ENCODE measurements at places on chromosomes 6 and 20.

DNA sequence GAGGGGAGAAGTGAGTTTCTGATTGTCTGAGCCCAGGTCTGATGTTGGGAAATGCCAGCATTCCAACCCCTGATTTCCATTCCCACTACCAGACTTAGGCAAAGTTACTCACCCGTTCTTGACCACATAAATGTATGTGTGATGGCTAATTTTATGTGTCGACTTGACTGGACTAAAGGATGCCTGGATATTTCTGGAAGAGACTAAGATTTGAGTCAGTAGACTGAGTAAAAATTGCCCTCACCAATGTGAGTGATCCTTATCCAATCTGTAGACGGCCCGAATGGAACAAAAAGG, 95.8 kb upstream of the TAB2 start:
- no peak for DNase-seq

DNA sequence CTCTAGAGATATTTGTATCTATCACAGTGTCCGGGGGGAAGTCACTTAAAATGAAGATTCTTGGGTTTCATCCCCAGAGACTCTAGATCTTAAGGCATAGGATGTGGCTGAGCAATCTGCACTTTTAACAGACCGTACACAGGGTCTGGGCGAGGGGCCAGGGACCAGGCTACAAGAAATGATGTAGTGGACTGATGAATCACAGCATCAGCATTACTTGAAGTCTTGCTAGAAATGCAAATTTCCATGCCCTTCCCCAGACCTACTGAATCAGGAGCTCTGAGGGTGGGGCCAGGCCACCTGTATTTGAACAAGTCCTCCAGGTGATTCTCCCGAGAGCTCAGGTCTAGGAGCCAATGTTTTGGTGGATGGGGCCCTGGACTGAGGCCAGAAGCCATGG, 168.4 kb downstream of the DOK5 start:
- no peak for DNase-seq

- no peak for DNase-seq
Observed at GRCh38 chr6:42124223-42124836, 18.1 kb downstream of the C6orf132 start.

- DNase-seq: no peak
Observed at GRCh38 chr6:28542440-28543296, 17.0 kb downstream of the GPX5 start.

DNA sequence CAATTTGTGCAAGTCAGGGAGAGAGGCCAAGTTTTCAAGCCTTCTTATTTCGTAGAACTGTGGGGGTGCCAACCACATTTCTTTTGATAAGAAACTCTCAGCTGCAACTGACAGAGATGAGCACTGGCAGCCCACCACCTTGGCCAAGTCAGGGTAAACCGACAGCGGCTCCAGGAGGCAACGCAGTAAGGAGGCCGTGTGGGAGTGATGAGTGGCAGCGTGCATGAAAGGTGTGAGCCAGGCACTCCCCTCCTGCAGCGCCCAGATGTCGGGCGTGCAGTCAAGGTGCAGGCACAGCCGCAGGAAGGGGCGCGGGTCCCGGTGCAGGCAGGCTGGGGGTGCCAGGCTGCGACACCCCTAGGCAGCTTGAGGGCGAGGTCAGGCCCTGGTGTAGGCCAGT, 49.2 kb upstream of the HDAC2 start:
- DNase-seq: no peak

- DNase-seq: no peak
Observed at GRCh38 chr20:3995067-3995748, 20.1 kb downstream of the RNF24 start.

- no peak for DNase-seq
Observed at GRCh38 chr6:21228411-21228810, 365.1 kb upstream of the SOX4 start.

DNA sequence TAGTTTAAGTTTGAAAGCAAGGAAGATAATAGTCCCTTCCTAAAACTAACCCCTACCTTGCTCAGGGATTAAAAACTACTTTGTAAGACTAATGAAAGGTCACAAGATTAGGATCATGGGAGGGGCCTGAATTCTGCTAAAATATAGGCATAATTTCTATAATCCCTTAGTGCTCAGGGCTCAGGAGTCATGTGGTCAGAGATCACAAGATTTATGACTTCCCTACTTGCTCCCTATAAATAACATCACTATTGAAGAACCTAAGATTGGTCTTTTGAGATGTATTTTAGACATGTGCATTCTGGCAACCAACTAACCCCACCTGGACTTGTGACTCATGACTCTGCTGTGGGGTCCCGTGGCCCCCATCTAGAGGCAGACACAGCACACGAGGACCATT, 81.1 kb downstream of the STMND1 start:
- DNase-seq: no peak

GRCh38 chr20:38298768-38299288, 5.1 kb upstream of the BPI start:
- no peak for DNase-seq

DNA sequence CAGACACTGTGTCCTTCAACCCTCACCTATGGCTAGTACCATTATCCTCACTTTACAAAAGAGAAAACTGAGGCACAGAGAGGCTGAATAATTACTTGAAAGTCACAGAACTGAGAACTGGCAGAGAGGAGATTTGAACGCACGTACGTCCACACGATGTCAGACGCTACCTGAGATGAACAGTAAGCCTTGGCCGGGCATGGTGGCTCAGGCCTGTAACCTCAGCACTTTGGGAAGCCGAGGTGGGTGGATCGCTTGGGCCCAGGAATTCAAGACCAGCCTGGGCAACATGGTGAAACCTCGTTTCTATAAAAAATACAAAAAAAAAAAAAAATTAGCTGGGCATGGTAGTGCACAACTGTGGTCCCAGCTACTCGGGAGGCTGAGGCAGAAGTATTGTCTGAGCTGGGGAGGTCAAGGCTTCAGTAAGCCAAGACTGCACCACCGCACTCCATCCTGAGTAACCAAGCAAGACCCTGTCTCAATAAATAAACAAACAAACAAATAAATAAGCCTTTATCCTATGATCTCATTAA, 20.5 kb downstream of the GMDS start:
- DNase-seq: no peak

- DNase-seq: no peak
Observed at GRCh38 chr6:20741490-20741889, 207.2 kb downstream of the CDKAL1 start.
